Omental fat pad (tissue), 4 donors: ENCODE measurements at places on chromosomes 13 and 19. TPM values are rescaled to one million over a fixed set of nuclear protein-coding genes. Genes with fewer than 3 reads are reported as not detected.

DNA sequence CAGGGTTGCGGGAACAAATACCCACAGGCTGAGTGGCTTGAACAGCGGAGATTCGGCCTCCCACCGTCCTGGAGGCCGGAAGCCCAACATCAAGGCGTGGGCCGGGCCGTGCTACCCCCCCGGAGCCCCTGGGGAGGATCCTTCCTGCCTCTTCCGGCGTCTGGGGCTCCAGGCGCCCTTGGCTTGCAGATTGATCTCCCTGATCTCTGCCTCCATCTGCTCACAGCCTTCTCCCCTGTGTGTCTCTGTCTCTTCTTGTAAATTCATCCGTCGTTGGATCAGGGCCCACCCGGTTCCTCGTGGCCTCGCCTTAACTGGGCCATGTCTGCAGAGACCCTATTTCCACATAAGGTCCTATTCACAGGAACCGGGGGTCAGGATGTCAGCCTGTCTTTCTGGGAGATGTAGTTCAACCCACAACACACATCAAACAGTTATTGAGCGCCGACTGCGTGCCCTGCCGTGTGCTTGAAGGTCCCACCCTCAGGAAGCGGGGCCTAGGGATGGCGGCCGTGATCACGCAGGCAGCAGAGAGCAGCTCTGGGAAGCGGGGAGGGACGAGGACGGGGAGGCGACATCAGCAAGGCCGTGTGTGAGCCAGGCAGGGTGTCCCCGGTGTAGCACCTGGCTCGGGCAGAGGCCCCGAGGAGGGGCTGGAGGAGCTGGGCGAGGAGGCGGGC lies 21.3 kb downstream of the HCN2 start:
- no peak for DNase-seq

The LGALS4 gene
- total RNA-seq = 1.6 TPM

- no peak for DNase-seq
Measured at GRCh38 chr19:53768401-53768800, 55.7 kb downstream of the NLRP12 start.

The ONECUT3 gene
- total RNA-seq = not detected

- no peak for DNase-seq
Measured at GRCh38 chr19:49953416-49953815, 7.6 kb downstream of the SIGLEC11 start.

DNA sequence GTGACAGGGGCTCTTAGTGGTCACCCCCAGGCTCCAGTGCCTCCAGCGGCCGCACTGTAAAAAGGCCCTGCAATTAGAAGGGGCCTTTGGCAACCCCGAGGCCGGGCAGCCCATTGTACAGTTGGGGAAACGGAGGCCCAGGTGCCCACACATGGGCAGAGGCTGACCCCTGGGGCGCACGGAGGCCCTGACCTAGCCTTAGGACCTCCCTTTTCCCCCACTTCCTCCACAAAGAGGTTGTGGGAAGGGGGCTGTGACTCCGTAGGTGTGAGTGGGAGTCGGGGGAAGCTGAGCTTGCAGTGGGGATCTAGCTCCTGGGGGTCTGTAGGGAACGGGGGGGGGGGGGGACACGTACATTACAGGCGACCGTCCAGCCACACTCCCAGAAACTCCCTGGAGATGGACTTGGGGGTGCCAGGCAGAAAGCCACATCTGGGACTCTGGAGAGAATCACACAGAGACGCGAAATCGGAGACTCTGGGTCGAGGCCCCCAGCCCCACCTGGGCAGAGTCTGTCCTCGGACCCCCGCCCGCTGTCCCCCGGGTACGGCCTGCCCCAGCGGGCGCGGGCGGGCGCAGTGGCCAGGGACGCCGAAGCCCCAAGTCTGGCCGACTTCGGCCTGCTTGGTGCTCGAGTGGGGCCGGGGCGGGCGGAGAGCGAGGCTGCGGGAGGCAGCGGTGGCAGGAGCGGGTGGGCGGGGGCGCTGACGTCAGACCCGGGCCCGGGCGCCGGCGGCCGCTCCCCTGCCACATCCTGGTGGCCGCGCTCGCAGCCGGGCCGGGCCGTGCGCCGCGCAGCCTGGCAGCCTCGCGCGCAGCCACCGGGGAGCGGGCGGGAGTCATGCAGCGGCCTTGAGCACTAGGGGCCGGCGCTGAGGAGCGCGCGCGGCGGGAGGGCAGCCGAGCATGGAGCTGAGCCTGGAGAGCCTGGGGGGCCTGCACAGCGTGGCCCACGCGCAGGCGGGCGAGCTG lies at the start of gene ONECUT3:
Gene ONECUT3 (plus strand): TSS at position 750 of the 972 bp plus-strand sequence. CDS start 157 bp downstream, at position 907.
- no peak for DNase-seq

The KRTDAP gene
- not detected for total RNA-seq

The TMEM59L gene
- not detected for total RNA-seq

- no peak for DNase-seq
Measured at GRCh38 chr13:45303026-45303425, 38.0 kb downstream of the TPT1 start.

The LRFN3 gene
- total RNA-seq = 8.7 TPM

The CYP4F2 gene
- not detected for total RNA-seq

- DNase-seq = no peak
Measured at GRCh38 chr13:28267497-28267896, 129.2 kb downstream of the PAN3 start.

DNA sequence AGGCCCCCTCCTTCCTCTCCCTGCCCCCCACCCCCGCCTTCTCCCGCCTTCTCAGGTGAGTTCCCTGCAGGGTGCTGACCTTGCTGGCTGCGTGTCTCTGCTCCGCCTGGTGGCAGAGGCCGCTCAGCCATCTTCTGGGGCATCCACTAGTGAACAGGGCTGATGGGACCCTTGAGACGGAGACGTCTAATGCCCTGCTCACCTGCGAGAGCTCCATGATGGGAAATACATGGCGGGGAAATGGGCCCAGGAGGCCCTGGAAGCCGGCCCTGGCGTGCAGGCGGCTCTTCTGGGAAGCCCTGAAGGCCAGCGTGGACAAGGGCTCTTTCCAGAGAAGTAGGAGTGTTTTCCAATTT lies 15.2 kb upstream of the F7 start:
- no peak for DNase-seq
